GM12892 (cell line): ENCODE measurements at places on chromosomes 7 and 10.

DNA sequence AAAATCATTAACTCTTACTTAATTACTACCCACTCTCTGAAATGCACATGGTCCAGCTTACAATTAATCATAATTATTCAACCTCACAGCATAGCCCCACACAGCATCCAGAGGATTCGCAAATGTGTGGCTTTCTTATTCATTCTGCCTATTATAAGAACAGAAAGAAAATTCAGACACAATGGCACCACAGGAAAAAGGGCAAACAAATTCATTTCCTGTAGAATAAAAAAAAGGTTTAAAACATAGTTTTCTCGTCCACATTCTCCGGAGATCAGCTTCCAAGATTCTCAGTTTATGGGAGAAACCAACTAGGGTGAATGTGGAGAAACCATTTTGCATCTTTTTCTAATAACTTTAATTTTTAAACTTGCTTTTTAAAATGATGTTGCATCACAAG is 201.6 kb downstream of the PARD3 start:
- no peak for DNase-seq

DNA sequence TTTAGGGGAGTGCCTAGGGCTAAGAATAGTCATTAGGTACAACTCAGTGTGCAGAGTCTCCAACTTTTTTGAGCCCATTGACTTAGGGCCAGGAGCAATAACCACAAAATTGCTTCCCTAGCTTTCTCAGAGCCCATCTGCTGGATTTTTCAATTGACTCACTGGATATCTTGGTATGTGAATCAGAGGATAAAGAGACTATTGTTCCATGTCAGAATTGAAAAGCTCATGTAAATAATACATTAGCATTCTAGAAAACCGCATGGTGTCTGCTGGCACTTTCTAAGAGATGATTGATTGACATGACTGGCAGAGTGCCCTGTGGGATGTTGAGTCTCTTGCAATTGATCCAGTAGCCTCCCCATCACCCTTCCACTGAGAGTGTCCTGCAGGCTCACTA is 246.2 kb downstream of the CCDC7 start:
- no peak for DNase-seq

GRCh38 chr7:34070511-34071323 is 165.4 kb downstream of the BMPER start:
- DNase-seq: no peak

- peak; percentile 26 for DNase-seq
These were observed 432 bp downstream of the TMEM248 start for GRCh38 chr7:66921396-66921917.

DNA sequence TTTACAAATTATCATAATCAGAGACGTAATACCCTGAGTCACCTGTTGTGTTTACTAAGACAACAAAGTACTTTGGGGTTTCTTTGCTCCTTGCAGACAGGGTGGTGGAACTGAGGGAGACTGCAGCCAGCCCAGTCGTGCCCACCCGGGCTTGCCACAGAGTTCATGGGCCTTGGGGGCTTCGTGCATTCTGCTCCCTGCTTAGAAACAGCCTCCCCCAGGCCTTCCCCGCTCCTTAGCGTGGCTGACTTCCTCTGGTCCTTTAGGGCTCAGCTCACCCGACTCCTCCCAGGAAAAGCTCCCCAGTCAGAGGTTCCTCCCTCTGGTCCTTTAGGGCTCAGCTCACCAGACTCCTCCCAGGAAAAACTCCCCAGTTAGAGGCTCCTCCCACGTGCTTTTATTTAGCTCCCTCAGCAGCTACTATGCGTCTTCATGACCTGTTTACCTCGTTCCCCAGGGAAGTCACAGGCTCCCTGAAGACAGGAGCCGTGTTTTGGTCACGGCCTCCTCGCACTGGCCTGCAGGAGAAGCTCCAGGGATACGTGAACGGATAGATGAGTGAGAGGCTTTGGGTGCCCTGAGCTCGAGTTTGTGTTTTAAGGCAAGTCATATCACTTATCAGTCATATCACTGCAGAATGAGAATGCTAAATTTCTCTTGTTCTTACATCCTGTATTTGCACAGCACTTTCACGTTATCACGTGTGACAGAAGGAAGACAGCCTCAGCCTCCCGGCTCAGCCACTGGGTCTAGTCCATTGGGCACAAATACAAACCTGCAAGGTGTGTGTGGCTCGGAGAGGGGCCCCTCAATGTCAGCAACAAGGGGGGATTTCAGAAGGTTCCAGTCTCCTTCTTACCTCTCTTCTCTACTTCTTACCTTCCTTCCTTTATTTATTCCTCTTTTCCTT is 52.7 kb upstream of the VIPR2 start:
- no peak for DNase-seq

DNA sequence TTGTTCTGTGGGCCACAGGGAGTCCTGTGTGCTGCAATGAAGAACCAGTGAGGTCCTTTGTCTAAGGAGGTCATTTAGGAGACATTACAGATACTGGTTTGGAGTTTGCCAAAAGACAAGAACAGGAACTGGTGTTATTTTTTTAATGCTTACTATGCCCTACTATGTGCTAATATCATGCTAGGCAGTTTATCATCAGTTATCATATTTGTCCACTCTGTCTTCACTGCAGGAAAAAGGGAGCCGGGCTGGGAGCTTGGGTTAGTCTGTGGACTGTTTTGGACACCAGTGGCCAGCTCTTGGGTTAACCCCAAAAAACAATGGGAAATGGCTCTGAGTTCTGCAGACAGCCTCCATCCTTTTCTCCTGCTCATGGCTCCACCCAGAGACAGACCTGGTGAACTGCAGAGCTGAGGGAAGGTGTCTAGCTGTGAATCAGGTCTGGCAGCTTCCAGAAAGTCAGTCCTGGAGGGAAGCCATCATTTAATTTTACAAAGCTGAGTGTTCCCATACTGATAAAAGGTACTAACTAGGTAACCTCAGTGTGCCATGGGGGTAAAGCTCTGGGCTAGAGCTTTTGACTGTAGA is 101.2 kb upstream of the ZNF746 start:
- DNase-seq: peak; percentile 29

DNA sequence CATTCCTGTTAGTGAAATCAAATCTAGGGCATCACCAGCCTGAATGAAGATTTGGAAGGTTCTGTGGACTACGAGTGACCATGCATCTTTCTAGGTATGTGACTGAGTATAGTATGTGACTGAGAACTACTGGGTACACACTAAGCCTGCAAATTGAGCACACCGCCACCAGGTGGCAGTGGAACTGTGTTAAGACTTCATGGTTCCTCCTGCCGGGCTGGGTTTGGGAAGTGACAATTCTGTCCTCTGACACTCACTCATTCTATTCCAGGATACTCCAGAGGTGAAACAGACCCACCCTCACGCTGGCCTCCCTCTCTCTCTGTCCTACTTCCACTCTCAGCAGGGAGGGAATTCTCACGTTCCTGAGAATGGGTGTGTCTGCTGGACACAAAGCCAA is 84.0 kb upstream of the TMEM248 start:
- no peak for DNase-seq

DNA sequence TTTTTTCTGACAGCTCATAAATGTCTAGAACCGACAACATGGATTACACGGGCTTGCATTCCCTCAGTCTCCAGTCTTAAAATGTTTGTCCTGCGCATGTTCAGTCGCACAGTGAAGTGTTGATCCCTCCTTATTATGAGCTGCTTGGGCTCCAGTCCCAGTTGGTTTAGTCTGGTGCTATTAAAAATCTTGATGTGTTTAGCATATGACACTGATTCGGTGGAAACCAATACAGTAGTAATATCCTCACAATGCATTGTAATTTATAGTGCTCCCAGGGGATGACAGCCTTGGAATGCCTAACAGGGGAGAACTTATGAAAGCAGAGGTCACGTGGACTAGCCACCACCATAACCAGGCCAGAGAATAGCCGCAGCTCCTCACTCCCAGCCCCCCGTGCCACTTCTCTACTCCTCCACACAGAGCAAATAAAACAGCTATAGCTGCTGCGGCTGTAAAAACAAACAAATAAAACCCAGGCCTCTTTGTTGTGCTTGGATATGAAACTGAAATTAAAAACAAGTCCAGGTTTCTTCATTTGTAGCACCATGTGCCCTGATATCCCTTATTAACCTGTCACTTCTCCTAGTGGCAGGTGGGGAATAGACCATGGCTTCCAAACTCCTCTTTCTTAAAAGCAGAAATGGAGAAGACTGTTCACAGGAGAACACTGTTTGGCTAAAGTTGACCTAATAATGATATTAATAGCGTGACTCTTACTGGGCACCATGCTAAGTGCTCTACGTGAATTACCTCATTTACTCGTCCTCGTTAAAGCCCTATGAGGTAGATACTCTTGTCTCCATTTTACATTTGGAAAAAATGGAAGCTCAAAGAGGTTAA is 7.7 kb downstream of the DPCD start:
- DNase-seq: no peak

GRCh38 chr10:9635691-9636090 is 1382.0 kb upstream of the CELF2 start:
- DNase-seq: no peak

DNA sequence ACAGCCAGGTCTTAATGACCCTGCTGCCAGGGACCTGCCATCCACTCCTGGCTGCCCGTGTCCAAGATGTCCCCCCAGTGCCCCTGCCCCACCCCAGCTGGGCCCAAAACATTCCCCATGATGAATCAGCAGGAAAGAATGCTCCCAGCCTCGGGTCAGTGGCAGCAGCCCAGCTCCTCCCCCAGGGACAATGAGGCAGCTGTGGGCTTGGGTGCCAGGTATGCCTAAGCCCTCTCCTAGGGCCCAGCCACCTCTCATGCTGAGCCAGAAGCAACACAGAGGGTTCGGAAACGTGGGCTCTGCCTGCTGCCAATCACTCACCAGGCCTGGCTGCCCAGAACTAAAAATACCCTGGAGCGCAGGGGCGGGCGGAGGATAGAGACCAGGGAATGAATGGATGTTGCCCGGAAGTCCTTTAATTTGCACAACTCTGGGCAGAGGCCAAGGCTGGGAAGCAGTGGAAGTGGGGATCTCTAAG is 1.5 kb upstream of the LOXL4 start:
- no peak for DNase-seq

GRCh38 chr10:108608860-108609259 is 1314.5 kb downstream of the XPNPEP1 start:
- DNase-seq: no peak

DNA sequence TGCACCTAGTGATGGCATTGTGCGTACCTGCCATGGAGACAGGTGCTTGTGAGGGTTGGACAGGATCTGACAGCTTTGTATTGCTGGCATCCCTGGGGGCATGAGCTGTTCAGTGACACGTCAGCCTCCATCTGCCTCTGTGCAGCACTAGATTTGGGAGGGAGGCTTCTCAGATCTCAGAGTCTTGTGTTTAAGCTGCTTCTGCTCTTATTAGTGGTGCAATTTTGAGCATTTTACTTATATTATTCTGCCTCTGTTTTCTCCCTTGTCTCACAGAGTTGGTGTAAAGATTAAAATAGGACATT is 5.1 kb downstream of the ARHGAP22 start:
- DNase-seq: no peak

GRCh38 chr7:45937301-45937700 is 16.2 kb upstream of the IGFBP3 start:
- no peak for DNase-seq

- DNase-seq: no peak
These were observed 411.5 kb downstream of the TYW1 start for GRCh38 chr7:67408109-67408508.

- DNase-seq: no peak
These were observed 613 bp downstream of the AP5Z1 start for GRCh38 chr7:4775848-4776623.

DNA sequence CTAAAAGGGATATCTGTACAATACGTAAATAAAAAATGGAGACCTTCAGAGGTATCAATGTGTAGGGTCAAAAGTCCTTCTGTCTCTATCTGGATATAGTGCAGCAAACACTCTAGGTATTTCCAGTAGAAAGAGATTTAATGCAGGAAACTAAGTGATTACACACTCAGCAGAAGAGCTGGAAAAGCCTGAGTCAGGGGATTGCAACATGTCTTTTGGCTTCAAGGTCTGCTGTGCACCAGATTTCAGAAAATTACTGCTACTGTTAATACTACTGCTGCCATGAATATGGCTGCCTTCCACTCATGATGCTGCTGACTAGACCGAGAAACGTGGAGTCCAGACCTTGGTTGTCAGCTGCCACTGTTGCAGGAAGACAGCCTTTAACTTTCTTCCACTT is 94.9 kb upstream of the DLX6 start:
- DNase-seq: no peak

DNA sequence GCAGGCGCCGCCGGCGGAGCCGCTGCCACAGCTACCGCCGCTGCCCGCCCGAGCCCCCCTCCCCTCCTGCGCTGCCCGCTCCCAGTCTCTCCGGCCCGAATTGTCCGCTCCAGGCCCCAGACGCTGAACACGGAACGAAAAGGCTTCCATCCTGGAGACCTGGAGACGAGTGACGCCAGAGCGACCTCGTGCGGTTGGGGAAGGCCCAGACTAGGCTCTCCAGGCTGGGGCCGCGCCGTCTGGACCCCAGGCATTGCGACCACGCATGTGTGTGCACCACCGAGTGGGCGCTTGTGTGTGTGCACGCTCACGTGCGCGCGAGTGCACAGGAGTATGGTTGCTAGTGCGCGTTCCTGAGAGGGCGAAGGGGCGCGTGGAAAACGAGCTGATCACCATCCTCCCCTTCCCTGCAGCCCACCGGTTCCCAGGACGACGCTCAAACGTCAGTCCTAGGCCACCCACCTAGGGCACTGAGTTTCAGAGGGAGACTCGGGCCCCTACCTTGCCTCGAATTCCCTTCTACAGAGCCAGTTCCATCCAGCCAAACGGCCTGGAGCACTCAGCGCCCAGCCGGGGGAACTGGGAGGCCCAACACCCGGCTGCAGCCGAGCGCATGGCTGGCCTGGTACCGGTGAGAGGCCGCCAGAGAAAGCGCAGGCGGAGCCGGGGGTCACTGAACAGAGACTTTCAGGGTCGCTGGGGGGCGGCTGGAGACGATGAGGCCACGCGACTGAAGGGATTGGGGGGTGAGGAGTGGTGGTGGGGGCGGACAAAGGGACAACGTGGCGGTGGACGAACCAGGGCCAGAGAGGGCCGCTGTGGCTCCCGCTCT is 11.6 kb downstream of the LBX1 start:
- DNase-seq: no peak

GRCh38 chr10:97207131-97207530 is 21.4 kb upstream of the SLIT1 start:
- no peak for DNase-seq

GRCh38 chr7:81469153-81469868 is 300.5 kb downstream of the HGF start:
- DNase-seq: no peak

DNA sequence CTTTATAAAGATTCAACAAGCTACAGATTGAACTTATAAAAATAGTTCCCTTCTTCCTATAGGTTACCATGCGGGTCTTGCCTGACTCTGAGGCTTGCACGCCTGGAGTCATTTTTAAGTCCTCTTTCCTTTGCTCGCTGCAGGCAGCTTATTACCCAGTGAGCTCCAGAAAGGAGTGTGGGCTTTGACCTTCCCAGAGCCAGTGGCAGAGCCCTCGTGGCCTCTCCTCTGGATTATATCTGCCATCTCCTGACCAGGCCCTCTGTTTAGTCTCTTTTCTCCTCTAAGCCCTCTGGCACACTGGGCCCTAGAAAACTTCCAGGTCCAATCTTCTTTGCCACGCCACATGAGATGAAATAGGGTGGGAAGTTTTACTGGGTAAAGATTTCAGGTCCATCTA is 39.9 kb upstream of the EZH2 start:
- DNase-seq: no peak

- no peak for DNase-seq
These were observed at the start of gene TBATA for GRCh38 chr10:70785190-70785589. Gene TBATA (minus strand): TSS chr10:70785377. CDS start chr10:70783379, 1,998 bp downstream.
